Stimulated activated CD4-positive, alpha-beta T cell treated with anti-CD3 and anti-CD28 coated beads, Interleukin-15, amount 100 ng/mL, for 48 hours (primary cell): ENCODE measurements at places on chromosomes 12 and 14.

DNA sequence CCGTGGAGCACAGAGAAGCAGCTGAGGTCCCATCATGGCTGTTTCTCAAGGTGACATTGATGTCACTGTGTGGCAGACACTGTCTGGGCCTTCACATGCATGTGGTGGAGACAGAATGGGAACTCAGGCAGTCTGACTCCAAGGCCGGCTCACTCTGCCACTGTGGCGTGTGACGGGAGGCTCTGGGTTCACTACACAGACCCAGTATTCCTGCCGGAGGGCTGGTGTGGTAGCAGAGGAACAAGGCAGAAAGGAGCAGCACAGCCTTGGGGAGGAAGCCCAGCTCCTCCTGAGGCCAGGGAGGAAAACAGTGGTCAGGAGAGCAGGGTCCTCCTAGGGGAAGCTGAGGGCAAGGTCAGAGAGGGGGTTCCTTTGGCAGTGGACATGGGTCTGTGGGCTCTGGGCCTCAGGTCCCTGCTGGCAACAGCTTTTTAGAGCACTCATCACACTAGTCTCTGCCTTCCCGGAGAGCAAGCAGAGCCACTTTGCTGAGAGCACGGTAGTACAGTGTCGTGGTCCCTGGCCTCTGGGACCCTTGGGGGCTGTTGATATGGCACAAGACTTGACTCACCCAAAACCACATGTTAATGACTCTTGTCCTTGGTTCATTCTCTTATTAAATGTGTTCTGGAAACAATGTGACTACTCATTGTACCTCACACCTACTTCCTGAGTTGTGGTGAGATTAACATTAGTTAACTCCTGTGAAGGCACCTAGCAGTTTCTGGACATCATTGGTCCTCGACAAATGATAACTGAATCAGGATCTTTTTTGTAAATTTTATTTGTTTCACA lies 21.3 kb downstream of the DCAF4 start:
- DNase-seq: no peak

DNA sequence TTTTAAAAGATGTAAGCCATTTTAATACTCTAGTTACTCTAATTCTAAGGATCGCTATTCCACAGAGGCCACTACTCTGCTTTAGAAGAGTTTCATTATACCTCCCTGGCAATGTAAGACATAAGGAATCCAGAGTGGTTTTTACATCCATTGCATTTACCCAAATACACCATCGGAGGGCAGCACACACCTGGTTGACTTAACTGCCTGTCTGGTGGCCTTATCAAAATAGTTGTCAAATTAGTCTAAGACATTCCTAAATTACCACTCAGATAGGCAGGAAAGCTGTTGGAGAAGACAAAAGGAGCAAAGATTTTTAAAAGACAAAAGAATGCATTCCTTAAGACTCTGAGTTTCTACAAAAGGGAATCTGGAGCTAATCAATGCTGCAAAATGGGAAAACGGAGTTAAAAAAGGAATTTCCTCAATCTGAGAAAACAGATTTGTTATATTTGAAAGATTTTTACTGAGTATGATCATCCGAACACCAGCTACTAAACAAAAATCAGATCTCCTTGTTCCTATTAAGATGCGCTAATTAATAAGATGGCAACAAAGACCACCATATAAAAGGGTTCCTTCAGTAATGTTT lies 33.8 kb upstream of the FGD4 start:
- peak; percentile 17 for DNase-seq

- peak; percentile 1 for DNase-seq
Measured at GRCh38 chr14:28608851-28609828, 157.4 kb upstream of the FOXG1 start.

GRCh38 chr14:65333943-65334687 lies 78.4 kb upstream of the FUT8 start:
- DNase-seq: no peak

DNA sequence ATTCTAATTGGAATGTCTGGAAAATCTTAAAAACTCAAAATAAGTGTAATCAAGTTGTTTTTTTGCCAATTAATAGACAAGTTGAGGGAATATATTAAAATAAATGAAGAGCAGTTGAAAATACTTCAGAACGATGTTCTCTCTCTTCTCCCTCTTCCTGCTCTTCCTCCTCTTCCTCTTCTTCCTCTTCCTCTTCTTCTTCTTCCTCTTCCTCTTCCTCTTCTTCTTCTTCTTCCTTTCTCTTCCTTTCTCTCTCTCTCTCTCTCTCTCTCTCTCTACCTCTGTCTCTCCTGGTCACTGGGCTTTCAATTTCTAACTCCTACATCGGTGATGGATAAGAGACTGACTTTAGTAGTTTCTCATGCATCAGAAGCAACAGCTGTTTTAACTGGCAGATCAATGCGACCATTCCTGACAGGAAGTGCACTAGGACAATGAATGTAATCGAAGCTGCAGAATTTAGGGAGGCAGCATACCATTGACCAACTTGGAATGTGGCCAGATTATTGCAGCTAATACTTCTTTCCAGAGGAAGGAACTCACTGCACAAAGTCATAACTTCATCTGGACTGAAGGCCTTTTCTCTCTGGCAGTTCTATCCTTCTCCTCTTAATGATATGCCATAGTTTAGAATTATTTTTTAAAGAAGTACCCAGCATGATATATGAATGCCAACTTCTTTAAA lies 13.8 kb upstream of the TMTC2 start:
- DNase-seq: no peak

GRCh38 chr12:127044836-127045235 lies 1222.1 kb upstream of the TMEM132C start:
- no peak for DNase-seq

DNA sequence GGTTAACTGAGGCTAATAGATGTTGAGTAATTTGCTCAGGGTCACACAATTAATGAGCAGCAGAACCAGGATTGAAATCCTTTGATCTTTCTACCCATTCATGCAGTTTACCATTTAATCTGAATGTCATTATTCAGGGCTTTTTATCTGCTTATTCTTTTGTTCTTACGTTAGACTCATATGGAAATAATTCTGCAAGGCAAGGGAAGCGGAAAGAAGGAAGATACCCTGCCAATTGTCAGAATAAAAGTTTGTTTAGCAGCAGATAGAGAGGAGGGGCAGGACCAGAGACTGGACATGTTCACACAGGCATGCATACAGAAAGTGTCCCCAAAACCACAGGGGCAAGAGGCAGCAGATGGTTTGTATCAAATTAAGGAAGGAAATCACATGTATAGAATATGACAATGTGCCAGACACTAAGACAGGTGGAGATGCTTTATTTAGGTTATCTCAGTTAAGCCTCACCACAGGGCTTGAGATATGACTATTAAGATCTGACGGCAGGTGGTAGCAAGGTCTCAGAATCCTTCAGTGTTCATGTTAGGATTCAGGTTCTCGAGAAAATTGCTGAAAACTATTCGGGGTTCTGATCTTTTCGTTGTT lies 29.8 kb downstream of the BRMS1L start:
- no peak for DNase-seq

- no peak for DNase-seq
Measured at GRCh38 chr14:99382781-99383471, 97.7 kb downstream of the SETD3 start.

DNA sequence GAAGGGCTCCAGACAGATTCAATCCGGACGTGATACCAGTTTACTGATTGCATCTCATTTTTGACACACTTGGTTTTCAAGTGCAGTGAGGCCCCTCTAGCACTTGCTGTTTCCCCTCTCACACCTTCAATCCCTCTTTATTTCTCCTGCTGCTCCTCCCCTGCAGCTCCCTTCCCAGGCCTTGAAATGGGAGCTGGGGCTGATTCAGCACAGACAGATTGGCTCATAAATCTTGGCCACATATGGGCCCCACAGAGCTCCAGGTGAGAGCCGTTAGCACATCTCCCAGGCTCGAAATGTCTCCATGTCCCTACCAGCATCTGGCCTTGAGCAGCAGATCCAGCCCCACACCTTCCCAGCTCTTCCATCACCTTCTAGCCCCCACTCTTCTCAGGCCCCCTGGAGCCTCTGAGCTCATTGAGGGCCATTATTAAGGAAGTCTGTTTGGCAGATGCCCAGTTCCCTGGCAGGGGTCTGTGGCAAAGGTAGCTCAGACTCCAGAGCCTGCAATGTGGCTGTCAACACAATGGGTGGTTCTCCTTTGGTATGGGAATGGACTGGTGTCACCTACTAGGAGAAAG lies 220.3 kb upstream of the FKBP4 start:
- DNase-seq: no peak

GRCh38 chr14:72679141-72679535 lies 214.8 kb downstream of the DPF3 start:
- DNase-seq: no peak

DNA sequence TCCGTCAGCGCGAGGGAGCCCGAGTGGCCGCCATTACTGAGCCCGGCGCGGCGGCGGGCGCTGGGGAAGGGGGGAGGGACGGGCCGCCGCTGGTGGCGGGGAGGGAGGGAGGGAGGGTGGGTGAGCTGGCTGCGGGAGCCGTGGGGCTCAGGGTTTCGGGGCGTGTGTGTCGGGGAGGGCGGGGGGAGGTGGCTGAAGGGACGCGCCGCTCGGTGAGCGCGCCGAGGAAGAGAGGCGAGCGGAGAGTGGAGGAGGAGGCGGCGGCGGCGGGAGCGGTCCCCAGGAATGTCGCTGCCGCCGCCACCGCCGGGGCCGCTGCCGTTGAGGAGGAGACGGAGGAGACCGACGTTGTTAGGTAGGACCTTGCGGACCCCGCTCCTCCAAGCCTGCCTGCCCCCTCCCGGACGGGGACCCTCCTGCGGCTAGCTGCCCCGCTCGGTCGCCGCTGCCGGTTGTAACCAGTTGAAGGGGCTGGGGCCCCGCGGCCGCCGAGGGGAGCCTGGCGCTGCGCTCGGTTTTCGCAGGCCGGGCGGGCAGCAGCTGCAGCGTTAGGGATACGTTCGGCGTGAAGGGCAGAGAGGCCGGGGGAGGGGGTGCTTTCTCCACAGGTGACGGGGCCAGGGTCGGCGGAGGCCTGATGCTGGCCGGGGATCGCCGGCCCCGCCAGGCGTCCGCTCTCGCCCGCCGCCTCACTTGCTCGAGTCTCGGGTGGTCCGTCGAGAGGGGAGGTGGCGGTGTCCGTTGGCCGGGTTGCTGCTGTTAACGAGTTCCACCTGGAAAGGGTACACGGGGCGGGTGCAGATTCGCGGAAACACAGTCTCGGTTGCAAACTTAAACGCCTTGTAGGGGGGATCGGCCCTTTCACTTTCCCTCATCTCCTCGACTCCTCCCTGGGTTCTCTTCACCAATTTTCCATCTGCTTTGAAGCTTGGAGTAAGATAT lies at the start of gene ARHGAP5:
Gene ARHGAP5, plus strand, starts transcription at position 224 of the 942 bp plus-strand sequence. CDS start 13,366 bp downstream, outside the sequence.
- DNase-seq: peak; percentile 28

GRCh38 chr14:30519961-30520360 lies 39.0 kb upstream of the G2E3 start:
- no peak for DNase-seq

DNA sequence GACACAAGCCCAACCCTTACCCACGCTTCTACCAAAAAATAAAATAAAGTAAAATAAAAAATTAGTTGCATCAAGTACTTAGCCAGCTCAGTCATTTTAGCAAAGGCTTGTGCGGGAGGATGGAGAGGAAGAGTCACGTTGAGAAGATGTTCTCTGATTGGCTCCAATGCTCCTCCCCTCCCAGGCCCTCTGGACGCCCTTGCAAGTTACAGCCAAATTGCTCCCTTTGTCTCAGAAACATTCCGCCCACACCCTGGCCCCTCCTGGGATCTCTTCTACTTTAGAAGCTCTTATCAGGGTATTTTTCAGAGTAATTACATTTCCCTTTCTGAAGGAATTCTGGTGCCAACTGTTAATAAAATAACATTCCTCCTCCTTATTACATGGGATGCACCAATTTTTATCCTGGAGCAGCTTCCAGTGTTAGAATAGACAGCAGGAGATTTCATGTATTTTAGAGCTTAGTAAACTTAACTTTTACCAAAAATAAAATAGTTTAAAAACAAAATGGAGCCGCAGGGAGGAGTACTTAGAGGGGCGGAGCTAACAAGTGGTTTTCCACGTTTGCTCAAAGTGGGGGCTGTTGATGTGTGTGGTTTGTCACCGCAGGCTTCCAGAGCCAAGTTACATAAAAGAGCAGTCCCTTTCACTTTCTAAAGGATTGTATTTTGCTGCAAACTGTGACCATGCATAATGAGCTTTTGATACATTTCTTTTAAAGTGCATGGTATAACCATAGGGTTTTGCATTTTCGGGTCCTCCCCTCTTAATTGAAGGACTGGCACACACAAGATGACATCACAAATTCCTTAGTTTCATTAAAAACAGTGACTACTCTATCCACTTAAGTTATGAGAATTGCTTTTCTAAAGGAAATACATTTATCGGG lies 71.7 kb upstream of the RAP1B start:
- peak; percentile 18 for DNase-seq

DNA sequence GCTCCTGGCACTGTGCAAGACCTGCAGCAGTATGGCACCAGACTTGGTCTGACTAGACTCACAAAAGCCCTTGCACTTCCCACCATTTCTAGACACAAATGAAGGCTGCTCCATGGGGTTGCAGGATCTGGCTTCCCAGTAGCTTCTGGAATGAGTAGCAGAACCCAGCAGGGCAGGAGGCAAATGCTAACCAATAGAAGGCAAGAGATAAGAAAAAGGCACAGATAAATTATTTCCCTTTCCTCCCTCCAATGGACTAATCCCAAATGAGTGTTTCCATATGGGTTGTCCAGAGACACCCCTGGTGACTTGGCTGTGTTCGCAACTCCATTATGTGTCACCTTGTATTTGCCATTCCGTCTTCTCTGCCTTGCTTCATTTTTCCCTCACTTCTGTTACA lies 49.7 kb downstream of the KIF21A start:
- no peak for DNase-seq

GRCh38 chr12:77089686-77090220 lies 24.4 kb upstream of the E2F7 start:
- no peak for DNase-seq

- DNase-seq: no peak
Measured at GRCh38 chr14:89918721-89919120, 35.8 kb downstream of the EFCAB11 start.

GRCh38 chr14:91374879-91375702 lies 42.5 kb downstream of the CCDC88C start:
- no peak for DNase-seq

DNA sequence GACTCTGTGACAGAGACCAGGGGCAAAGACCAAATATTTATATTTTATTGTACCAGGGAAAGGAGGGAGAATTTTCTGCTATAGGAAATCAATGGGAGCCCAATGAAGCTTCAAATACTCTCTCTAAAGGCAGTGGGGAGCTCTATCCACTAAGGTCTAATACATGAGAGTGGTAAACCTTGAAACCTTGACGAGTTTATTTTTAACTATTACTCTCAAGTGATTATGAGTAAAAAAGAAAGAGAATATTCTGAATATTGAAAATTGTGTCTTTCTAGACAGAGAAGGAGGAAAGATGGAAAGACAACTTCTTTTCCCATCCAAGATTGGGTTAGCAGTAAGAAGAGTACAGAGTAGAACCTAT lies 1722.1 kb upstream of the SEL1L start:
- DNase-seq: no peak
